ENCODE measurements at places on chromosomes 7 and 10.

GRCh38 chr7:113918946-113919345 is at the start of gene PPP1R3A:
PPP1R3A (minus strand) TSS chr7:113919009; CDS start chr7:113918996, 13 bp downstream.
- DNase-seq: peak; percentile 18

DNA sequence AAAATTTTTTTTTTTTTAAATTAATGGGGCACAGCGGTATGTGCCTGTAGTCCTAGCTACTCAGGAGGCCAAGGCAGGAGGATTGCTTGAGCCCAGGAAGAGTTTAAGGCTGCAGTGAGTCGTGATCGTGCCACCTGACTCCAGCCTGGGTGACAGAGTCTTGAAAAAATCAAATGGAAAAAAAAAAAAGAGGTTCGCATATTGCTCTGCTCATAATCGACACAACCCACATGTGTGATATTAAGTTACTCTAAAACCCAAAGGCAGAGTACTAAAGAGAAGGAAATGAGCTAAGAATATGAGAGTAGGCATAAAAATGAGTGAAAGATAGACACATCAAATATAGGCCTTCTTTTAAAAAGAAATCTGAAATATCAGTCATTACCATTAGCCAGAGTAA is 66.3 kb downstream of the IGF2BP3 start:
- DNase-seq: no peak

- no peak for DNase-seq
Measured at GRCh38 chr7:90892213-90892612, 296.1 kb downstream of the CDK14 start.

- DNase-seq: no peak
Measured at GRCh38 chr7:157972914-157973313, 614.7 kb downstream of the PTPRN2 start.

DNA sequence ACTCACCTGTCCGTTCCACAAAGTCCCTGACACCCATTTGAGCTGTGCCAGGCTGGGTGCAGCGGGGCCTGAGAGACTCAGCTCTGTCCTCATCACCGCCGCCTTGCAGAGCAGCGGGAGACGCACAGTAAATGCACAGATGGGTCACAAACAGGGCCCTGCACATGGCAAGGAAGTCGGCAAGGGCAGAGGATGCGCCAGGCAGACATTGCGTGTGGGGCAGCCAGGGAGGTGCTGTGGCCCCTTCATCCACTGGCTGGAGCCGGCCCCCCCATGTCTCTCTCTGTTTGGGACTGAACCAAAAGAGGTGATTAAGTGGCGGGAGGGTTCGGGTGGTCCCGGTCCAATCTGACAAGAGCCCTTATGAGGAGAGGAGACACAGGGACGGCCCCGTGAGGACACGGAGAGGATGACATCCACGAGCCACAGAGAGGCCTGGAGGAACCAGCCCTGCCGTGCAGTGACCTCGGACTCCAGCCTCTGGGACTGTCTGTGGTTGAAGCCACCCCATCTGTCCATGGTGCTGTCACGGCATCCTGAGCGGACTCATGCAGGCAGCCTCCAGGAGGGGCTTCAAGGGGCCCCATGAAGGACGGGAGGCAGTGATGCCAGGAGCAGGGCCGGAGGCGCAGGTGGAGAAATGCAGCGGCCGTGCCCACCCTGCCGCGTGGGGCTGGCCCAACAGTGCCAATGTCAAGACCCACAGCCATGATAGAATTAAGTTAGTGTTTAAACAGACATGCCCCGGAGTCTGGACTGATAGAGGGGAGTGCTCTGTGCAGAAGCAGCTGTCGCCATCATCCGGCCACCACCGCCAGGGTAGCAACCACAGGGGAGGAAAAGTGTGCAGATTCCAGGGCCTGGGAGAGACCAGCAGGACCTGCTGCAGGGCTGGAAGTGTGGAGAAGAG is 28.4 kb upstream of the FOXL3 start:
- DNase-seq: peak; percentile 24

GRCh38 chr10:126580873-126581647 is 89.4 kb downstream of the C10orf90 start:
- no peak for DNase-seq

Measured in left cardiac atrium (tissue), 4 donors.